ENCODE measurements at places on chromosomes 11 and 22.
A peak's percentile ranks its signal among the peaks of the same experiment; 100 is the strongest.

GRCh38 chr11:12811861-12812260, 137.6 kb downstream of the TEAD1 start:
- DNase-seq, result no peak

DNA sequence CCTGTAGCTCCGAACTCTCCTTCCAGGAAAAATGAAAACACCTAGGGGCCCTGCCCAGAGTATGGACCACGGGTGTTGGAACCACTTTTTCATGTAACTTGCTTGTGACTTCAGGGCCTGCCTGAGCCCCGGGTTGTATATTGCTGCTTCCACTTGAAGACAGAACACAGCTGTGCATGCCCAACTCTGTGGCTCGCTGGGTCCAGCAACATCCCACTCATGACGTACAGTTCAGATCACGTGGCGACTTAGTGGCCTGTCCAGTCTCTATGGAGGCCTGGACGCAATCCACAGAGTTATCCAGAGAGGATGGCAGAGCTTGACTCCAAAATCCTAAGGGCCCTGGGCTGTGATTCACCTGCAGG, 6.8 kb downstream of the C11orf21 start:
- DNase-seq, result no peak

GRCh38 chr11:113697756-113698407, 8.2 kb downstream of the TMPRSS5 start:
- DNase-seq, result peak; percentile 65

- peak; percentile 61 for DNase-seq
These were observed 21.5 kb downstream of the MYH9 start for GRCh38 chr22:36366291-36366708.

GRCh38 chr11:6604081-6604626, 580 bp downstream of the ILK start:
- peak; percentile 75 for DNase-seq

DNA sequence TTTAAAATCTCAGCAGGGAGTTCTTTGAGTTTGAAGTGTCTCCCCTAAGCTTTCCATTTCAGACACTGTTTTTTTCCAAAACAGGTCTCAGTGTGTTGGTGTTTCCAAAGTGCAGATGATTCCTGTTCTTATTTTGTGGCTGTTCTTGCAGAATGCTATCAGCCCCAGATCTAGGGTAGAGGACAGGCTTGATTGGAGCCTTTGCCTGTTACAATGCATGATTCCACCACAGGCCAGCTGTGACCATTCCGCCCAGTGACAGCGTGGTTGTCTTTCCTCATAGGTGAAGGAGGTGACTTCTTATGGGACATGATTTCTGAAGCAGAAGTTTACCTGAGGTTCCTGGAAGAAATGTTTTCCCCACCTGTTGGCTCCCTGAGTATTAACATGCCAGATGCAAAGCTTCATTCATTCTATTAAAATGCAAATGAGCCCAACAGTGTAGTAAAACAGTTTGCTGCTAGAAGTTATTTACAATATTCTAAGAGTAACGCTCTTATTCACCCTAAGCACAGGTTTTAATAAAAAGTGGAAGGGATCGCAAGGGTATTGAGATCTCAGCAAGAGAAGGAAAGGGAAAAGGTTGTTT, 36.9 kb upstream of the BIRC3 start:
- DNase-seq, result peak; percentile 11

DNA sequence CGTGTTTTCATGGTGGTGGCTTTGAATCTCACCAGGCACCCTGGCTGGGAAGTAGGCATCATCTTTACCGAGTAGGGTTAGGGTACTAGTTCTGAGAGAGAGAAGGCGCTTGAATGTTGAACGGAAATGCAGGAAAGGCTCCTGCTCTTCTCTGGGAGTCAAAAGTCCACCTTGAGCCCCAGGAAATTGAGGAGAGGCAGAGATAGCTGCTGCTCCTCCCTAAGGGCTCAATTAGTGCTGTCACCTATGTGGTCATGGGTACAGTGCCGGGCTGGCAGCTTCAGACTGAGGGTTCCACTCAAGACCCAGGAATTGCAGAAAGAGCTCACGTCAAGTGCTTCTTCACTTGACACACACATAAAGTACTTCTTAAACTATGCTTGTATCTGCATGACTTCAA, 1.7 kb downstream of the CCDC157 start:
- no peak for DNase-seq

Data from M059J (cell line).